ENCODE measurements at places on chromosomes 2 and 18.

GRCh38 chr2:152782171-152782570 lies 63.8 kb downstream of the ARL6IP6 start:
- no peak for DNase-seq

DNA sequence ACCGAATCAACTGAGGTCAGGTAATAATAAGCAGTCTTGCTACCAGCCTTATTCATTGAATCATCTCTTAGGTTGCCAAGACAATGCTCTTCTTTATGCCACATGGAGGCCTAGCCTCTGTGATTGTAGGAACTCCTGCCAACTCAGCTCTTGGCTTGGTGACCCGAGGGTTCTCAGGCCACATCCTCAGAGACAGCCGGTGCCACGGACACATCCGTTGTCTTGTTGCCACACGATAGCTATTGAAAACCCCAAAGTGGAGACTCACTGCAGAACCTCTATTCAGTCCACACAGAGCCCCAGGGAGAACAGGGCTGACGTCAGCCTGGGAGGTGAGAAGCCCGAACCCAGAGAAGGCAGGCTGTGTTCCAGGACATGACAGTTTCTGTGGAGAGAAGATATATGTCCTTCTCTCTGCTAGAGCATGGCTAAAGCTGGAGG lies 53.5 kb upstream of the TGFA start:
- no peak for DNase-seq

GRCh38 chr2:73187549-73187948 lies 14.8 kb upstream of the NOTO start:
- no peak for DNase-seq

DNA sequence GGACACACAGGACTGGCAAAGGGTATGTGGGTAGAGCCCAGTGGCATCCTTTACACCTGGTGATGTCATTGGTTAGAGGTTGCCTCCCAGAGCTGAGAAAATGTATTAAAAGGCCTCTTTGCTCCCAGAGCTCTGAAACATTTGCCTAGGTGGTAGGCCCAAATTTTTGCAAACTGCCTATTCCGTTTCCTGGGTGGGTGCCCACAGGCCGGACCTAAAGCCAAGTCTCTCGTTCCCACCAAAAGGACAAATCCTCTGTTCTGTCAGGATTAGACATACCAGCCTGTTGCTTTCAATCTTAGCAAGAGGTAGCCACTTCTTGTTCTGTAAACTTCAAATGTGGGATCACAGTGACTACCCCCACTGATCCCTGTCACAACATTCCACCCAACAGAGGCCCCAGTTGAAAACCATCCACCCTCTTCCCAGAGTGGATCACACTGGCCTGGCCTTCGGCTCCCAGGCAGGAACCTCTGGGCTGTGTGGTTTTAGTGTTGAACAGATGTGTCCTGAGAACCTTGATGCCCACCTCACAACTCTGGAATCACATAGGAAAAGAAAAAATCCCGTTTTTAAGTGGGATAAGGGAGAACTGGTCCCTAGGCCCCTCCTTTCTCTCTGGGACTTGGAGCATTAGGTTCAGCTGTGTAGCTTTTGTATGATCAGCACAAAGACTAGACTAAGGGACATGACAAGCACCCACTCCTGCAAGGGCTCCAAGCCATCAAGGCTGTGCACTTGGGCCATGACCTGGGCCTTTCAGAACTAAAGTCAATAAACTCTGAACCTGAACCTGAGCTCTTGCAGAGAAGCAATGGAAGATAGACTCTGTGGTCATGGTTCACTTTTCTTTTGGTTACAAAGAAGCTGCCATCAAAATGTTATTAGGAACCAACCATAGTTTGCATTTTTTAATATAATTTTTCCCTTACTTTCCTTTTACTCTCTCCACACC lies 211.3 kb downstream of the CYP26B1 start:
- DNase-seq, result no peak

DNA sequence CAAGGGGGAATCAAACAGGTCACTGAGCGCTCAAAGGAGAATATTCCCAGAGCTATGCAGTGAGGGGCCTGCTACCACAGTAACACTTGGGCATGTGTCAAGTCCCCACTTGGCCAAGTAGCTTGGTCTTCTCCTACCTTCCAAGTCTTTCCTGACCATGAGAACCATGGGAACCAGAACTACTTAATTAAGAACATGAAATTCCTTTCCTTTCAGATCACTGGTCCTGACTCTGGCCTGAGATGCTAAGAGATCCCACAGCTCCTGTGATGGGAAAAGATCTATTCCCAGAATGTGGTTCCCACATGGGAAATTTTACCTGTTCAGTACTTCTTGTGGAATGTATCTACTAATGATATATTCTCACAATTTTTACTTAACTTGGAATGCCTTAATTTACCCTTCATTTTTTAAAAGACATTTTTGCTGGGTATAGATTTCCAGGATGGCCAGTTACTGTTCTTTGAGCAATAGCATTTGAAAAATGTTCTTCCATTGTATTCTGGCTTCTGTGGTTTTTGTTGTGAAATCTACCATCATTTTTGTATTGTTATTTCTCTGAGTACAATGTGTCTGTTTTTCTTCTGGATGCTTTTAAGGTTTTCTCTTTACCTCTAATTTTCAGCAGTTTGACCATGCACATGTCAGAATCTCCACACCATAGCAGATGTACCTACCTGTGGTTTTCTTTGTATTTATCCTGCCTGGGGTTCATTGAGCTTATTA lies 37.9 kb downstream of the KCNIP3 start:
- no peak for DNase-seq

DNA sequence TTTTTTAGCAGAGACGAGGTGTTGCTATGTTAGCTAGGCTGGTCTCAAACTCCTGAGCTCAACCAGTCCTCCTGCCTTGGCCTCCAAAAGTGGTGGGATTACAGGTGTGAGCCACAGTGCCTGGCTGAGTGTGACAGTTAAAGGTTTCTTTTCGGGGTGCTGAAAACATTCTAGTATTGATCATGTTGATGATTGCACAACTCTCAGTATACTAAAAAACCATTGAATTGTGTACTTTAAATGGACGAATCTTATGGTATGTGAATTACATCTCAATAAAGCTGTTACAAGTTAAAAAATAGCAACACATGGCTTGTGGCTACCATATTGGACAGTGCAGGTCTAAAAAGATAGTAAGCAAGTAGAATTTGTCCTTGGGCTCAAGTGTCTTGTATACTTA lies 22.3 kb downstream of the PAPOLG start:
- no peak for DNase-seq

DNA sequence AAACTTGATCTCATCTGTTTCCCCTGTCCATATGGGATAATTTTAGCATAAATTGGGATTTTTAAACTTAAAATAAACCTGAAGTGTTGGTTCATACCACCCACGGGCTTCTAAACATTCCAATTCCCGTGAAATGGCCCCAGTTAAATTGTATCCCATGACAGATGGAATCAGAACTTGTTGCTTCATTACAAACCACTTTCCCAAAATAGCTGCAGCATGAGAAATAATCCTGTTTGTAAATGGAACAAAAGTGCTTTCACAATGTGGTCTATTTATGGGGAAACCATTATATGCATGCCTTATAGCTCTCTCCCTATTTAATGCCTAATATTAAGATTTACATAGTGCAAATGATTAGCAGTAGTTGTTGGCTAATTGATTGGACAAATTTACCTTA lies 15.9 kb downstream of the SCG2 start:
- no peak for DNase-seq

GRCh38 chr18:1805521-1805920 lies 765.8 kb downstream of the METTL4 start:
- DNase-seq, result no peak

GRCh38 chr18:22563164-22563583 lies 145.5 kb upstream of the CTAGE1 start:
- no peak for DNase-seq
